ENCODE measurements at places on chromosomes 12 and 14. TPM values are rescaled to one million over a fixed set of nuclear protein-coding genes. Genes with fewer than 3 reads are reported as not detected.
A peak's percentile ranks its signal among the peaks of the same experiment; 100 is the strongest.

ZBTB1 gene
- 56.5 TPM for total RNA-seq

PCNX4 gene
- total RNA-seq = 41.4 TPM

RBP5 gene
- total RNA-seq = 0.44 TPM

DLGAP5 gene
- total RNA-seq = 0.73 TPM

ADAMTS20 gene
- not detected for total RNA-seq

DNA sequence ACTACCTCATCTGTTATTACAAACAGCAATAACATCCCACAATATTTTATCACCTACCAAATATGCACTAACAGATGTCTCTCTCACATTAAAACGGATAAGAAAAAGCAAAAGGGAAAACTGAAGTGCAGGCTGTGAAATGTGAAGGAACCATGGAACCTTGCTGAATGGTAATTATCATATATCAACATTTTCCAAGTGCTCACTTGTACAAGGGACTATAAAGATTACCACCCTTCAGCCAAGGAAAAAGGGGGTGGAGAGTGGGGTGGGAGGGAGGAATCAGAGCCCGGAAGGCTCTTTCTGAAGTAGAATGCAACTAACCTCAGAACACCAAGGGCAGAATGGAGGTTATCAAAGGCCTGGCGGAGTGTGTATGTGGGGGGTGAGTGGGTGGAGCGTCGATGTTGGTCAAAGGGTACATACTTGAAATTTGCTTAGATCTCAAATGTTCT is 1.2 kb downstream of the SNX6 start:
- peak overlapping the region; percentile 4 for H3K27ac ChIP-seq
- peak overlapping the region; percentile 97 for H3K4me3 ChIP-seq
- peaks cover 14% of the 10 kb centered on the region for H3K36me3 ChIP-seq

GRCh38 chr12:57759360-57759980 is 4.6 kb downstream of the MARCHF9 start:
- H3K27ac ChIP-seq = no peak overlapping the region
- no peak for DNase-seq
- peaks cover 39% of the 10 kb centered on the region for H3K4me1 ChIP-seq
- H3K4me3 ChIP-seq = no peak overlapping the region

DNA sequence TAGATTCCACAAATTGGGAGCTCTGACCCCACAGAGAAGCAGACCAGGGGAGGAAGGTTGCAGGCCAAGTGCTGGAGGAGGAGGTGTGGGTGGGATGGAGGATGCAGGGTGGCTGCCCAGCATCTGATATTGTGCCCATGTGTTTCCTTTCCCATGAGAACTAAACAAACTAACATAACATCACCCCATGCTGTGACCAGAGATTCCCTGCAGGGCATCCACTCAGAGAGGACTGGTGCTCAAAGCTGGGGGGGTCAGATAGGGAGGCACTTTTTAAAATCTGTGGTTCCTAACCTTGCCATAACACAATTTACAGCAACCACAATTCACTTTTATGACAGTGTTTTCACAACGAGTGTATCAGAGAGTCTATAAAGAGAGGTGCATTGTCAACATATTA is 1277.6 kb downstream of the AACS start:
- H3K27ac ChIP-seq = no peak overlapping the region
- H3K36me3 ChIP-seq = no peaks in the 10 kb centered on the region
- DNase-seq = no peak
- H3K4me1 ChIP-seq = no peaks in the 10 kb centered on the region

DNA sequence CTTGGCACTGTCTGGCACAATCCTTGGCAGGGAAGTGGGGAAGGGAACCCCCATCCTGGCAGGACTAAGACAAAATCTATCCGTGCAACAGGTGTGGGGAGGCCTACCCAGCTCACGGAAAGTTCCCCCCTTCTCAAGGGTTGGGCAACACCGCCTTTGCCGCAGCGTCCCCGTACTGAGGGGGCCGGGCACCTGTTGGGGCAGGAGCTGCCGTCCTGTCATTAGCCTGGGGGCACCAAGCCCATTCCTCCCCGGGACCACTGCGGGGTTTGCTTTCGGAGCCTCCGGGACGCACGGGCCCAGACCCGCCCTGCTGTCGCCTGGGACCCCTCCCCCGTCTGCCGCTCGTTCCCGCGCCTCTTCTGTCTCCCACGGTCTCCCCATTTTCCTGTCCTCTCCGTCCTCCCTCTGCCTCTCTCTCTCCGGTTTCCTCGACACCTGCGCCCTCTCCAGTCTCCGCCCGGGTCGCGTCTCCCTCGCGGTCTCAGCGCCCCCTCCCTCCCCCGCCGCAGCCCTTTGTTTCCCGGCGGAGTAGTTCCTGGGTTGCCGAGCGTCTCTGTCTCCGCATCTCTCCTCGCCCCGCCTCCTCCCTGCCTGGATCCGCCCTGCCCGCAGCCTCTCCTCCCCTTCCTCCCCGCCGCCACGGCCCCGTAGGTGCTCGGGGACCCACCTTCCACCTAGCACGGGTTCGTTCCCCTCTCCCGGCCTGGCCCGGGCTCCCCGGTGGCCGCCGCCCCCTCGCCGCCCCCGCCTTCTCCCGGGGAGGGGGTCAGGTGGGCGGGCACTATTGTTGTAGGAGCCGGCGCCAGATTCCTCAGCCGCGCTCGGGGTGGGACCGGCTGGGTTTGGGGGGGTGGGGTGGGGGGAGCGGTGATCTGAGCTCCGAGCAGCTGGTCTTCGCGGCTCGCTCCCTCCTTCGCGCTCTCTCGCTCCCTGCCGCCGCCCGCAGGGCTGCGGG is at the start of gene CACNB3:
TSS of gene CACNB3 (plus strand) at position 624 of the 958 bp plus-strand sequence. CDS start 434 bp downstream, outside the sequence.
- H3K4me3 ChIP-seq = peak within 1 kb of the TSS; percentile 87
- H3K36me3 ChIP-seq = peaks cover 3% of the 10 kb centered on the region
- no peak within 1 kb of the TSS for H3K27ac ChIP-seq

GRCh38 chr14:97027256-97027999 is 230.2 kb downstream of the VRK1 start:
- H3K4me1 ChIP-seq = peaks cover 19% of the 10 kb centered on the region
- no peak for DNase-seq
- H3K27me3 ChIP-seq = peaks cover 36% of the 10 kb centered on the region

GRCh38 chr12:64065881-64066451 is 156.1 kb downstream of the KICS2 start:
- H3K27ac ChIP-seq = no peak overlapping the region
- H3K4me1 ChIP-seq = no peaks in the 10 kb centered on the region
- DNase-seq = no peak
- H3K36me3 ChIP-seq = no peaks in the 10 kb centered on the region
- H3K4me3 ChIP-seq = no peak overlapping the region
- no peaks in the 10 kb centered on the region for H3K27me3 ChIP-seq

DNA sequence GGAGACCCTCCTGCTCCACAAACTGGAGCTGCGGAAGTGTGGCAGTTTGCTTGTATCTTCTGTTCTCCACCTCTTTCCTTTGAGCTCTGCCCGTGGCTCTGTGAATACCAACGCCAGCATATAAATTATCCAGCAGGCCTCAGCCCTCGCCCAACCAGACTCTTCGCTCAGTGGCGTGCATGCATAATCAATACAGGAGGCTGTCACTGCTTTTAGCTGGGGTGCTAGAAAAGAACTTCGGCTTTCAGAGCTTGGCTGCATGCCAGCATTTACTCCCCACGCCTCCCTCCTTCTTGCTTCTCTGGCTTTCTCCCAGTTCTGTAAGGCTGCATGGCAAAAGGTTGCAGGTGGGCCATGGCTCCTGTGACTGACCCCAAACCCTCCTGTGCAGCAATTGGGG is 26.9 kb downstream of the NRXN3 start:
- H3K27me3 ChIP-seq = peaks cover 2% of the 10 kb centered on the region
- H3K4me1 ChIP-seq = peaks cover 11% of the 10 kb centered on the region
- DNase-seq = no peak
- no peak overlapping the region for H3K27ac ChIP-seq
- no peak overlapping the region for H3K4me3 ChIP-seq

GRCh38 chr12:127797918-127798317 is 469.1 kb upstream of the TMEM132C start:
- H3K27ac ChIP-seq = no peak overlapping the region
- H3K4me3 ChIP-seq = no peak overlapping the region
- no peaks in the 10 kb centered on the region for H3K27me3 ChIP-seq

- no peak overlapping the region for H3K4me3 ChIP-seq
- peaks cover 37% of the 10 kb centered on the region for H3K36me3 ChIP-seq
- DNase-seq = no peak
- no peaks in the 10 kb centered on the region for H3K4me1 ChIP-seq
Observed at GRCh38 chr14:30928462-30928861, 54.1 kb downstream of the COCH start.

- no peaks in the 10 kb centered on the region for H3K36me3 ChIP-seq
- H3K4me1 ChIP-seq = no peaks in the 10 kb centered on the region
- no peak overlapping the region for H3K27ac ChIP-seq
- no peak for DNase-seq
- no peak overlapping the region for H3K4me3 ChIP-seq
- no peaks in the 10 kb centered on the region for H3K27me3 ChIP-seq
Observed at GRCh38 chr12:14896521-14897169, 11.0 kb upstream of the MGP start.

DNA sequence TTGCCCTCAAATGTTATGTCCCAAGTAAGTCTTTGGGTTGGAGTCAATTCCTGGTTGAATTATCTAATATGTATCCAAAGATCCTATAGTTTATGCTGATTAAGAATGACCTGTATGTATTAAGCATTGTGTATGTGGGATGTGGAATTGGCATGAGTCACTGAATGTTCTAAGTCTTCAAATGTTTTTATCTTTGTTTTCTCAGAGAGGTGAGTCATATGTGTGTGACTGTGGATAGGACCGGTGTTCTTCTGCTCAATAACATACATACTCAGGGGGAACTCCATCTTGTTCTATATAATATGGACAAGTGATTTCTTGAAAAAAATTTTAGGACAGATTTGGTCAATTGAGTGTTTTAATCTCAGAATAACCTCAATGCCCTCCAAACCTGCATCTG is 57.9 kb downstream of the NAV3 start:
- no peaks in the 10 kb centered on the region for H3K36me3 ChIP-seq
- H3K4me1 ChIP-seq = no peaks in the 10 kb centered on the region
- H3K27me3 ChIP-seq = no peaks in the 10 kb centered on the region
- H3K4me3 ChIP-seq = no peak overlapping the region

DNA sequence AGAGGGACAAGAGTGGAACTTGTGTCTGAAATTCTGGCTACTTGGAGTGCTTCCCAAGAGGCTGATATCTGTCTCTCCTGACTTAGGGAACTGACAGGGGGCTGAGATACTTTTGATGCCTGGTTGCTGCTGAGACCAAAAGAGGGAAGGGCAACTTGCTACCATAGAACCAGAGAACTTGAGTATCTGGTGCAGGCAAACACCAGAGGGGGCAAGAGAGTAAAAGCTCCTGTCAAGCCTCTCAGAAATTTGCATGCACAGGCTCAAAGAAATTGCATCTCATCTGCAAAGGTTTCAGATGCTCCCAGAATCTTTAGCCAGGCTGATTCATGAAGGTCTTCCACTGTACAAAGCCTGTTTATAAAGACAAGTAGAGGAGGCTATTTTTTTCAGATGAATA is 391.3 kb upstream of the FOXG1 start:
- H3K4me3 ChIP-seq = no peak overlapping the region
- no peaks in the 10 kb centered on the region for H3K36me3 ChIP-seq

DNA sequence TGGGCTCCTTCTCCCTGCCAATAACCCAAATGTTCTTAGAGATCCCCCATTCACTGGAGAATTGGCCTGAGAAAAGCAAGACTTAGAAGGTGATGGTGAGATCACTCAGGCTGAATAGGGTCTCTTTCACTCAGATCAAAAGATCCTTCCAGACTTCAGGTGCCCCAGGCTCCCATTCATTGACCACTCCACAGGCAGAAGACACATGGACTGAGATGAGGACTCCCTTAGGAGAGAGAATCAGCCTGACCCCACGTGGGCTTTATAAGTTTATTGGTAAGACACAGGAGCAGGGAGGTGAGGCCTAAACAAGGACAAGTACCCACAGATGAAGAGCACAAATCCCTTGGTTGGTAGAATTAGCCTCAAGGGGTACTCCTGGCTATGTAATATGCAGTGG is 6.1 kb upstream of the KRT72 start:
- no peak for DNase-seq
- H3K27ac ChIP-seq = no peak overlapping the region
- no peak overlapping the region for H3K4me3 ChIP-seq
- H3K36me3 ChIP-seq = no peaks in the 10 kb centered on the region

DNA sequence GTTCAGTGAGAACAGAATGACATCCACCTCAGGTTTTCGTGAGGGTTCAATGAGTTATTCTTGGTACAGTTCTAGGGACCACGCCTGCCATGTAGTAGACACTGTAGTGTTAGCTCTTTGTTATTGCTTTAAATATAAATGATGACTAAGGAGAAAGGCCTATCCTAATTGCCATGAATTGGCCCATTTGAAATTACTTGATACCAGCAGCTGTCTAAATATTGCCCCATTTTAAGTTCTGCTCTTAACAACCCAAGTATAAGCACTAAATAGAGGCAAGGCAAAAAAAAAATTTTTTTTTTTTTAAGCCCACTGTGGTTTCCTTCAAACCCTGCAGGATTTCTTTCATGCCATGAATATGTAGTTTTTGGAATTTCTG is 84.5 kb downstream of the BORCS5 start:
- H3K36me3 ChIP-seq = peaks cover 46% of the 10 kb centered on the region
- H3K4me1 ChIP-seq = peaks cover 6% of the 10 kb centered on the region
- no peak for DNase-seq
- H3K27ac ChIP-seq = no peak overlapping the region
- H3K27me3 ChIP-seq = no peaks in the 10 kb centered on the region

DNA sequence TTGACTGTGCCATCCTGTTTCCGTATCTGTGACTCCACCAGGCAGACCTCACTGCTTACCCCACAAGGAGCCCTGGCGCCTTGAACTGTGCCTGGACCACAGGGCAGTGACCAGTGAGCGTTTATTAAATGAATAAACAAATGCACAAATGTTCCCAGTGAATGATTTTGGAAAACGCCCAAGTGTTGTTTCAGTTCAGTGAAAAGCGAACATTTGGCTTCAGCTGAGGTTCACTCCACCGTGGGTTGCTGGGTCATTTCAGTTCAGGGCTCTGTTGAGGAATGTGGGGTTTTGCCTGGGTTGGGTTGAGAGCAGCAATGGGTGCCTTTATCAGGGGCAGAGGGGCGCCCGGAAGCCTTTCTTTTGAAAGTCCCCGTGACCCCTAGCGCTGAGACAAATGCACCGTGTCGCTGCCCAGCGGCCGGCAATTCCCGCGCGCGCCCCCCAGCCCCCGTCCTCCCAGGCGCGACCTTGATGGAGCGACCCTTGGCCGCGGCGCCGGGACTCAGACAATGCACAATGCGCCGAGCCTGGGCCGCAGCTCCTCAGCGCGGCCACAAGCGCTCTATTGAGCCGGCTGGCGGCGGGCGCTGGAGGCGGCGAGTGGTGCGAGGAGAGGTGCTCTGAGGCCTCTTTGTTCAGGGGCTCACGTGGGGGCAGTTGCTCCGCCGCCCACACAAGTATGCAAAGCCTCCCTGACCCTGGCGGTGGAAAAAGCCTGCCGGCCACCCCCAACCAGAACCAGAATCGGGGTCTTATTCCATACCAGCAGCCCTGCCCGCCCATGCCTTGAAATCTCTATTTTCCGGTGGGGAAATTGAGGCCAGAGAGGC is 40.5 kb upstream of the CLMN start:
- peaks cover 42% of the 10 kb centered on the region for H3K27me3 ChIP-seq
- DNase-seq = no peak
- H3K27ac ChIP-seq = no peak overlapping the region
- H3K36me3 ChIP-seq = no peaks in the 10 kb centered on the region
- H3K4me1 ChIP-seq = peaks cover 10% of the 10 kb centered on the region
